ENCODE measurements at places on chromosomes 2 and 18.

DNA sequence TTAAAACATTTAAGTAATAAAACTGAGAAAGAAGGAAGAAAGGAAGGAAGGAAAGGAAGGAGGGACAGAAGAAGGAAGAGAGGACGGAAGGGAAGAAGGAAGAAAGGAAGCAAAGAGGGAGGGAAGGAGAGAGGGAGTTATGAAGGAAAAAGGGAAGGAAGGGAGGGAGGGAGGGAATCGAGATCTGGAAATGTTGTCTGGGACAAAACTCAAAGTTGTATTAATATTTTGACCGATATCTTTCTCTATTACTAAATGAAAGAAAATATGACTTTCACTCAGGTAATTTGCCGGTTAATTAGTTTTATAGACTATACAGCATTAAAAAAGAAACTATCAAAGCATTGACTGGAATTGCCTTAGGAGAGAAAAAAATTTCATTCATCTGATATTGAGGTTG, 44.4 kb downstream of the G6PC2 start:
- no peak for DNase-seq

DNA sequence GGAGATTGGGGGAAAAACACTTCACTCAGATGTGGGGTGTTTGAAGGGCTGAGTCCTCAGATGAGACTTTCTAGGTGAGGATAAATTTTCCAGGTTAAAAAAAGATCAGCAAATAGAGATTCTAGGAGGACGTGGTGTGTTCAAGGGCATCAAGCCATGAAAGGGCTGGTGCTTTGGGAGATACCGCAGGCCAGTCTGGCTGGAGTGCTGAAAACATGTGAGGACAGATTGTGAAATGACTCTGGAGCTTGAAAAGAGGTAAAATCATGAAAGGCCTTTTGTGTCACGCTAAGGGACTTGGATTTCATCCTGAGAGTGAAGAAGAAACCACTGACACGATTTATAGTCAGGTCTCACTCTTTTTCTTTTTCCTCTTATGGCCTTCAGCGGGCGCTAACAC, 320.5 kb downstream of the DPP10 start:
- no peak for DNase-seq

GRCh38 chr2:101942851-101943250, 48.9 kb upstream of the IL1R2 start:
- DNase-seq, result no peak

- no peak for DNase-seq
These were observed 146.0 kb downstream of the RHBDD1 start for GRCh38 chr2:226981791-226982326.

DNA sequence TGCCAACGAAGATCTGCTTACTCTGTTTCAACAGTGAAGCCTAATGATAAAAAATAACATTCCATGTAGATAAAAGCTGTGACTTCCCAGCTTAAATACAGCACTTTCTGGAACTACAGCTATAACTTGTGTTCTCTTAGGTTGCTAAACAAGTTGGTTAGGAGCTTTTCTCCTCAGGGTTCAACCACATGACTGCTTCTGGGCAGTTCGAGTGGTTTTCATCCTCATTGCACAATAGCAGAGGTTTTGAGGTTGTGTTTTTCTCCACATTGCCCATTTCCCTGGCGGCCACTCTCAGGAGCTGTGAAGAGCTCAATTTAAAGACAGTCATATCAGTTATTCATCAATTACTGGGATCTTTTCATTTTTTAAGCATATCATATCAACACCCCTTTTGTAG, 102.2 kb upstream of the CYP1B1 start:
- no peak for DNase-seq

DNA sequence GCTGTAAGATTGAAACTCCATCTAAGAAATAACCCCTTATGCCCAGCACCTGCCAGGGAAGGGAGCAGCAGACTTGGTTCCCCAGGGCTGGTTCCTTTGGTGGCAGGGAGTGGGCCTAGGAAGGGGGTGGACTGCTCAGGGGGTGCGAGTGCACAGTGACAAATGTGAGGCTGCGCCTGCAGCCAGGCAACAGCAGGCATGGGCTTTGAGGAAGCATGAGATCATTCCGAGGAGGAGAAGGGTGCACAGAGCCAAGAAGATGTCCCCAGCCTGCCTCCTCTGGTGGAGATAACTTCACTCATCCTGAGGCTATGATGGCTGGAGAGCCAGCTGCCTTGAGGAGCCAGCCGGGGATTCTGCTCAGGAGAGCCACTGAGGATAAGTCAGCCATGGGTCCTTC, 158.0 kb downstream of the CAPN13 start:
- no peak for DNase-seq

DNA sequence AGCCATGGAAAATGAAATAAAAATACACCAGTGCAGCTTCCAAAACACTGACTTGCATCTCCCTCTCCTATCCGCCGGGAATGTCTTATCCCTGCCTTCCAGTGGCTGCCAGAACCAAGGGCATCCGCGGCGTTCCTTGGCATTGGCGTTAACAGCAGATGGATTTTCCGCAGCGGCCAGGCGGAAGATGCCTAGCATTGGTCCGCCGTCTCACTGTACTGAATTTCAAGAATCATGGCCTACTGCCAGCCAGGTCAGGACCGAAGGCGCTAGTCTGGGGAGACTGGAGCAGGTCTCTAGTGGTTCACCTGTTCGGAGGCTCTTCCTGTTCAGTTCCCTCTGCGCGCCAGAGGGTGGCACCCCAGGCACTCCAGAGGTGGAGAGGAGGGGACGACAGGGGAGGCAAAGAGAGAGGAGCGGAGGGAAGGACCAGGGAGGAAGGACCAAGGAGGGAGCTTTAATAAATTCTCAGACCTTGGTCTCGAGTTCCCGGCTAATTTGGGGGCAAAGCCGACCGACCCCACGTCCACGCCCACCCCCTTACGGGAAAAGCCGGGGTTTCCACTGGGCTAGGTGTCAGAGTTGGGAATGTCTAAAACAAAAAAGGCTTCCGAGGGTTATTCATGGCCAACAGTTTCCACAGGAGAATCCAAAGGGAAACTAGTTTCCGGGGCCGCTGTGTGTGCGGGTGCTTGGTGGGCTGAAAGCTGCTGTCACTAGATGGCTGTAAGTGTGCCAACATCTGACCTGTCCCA, 3.7 kb upstream of the BCL2L11 start:
- peak; percentile 52 for DNase-seq

DNA sequence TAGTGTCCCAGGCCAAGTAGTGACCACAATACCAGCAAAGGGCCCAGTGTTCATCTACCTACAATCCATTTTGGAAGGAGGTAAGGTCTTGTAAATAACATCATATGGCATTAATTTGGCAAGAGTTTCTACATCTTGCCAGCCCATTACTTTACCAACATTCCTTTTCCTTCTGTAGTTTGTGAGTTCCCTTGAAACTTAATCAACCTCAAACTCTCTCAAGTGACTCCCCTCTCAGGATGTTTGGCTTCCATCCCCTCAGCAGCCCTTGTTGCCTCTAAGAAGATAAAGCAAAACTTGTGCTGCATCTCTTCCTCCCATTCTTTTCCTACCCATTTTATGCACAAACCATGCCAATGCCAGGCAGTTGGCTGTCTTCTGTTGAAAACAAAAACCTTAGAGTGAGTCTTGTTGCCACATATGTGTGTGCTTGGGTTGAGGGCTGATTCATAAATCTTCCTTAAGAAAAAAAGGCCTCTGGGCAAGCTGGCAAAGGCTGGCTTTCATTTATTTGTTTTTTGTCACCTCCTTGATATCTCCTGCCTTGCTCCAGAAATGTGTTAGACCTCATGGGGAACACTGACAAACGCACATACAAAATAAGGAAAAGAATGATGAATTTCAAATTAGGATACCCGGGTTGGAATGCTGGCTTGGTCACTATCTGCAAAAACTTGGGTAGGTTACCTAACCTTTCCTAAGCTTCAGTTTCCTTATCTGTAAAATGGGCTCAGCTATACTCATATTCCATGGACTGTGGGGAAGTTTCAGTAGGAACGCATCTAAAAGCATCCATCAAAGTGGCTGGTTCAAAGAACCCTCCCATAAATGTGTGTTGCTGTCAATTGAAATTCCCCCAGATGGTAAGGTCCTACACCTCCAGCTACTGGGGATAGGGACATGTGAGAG, 29.4 kb upstream of the ST3GAL5 start:
- DNase-seq, result no peak

- DNase-seq, result no peak
These were observed 68.4 kb downstream of the KIAA2012 start for GRCh38 chr2:202141329-202141947.

GRCh38 chr18:37252854-37253393, 312.7 kb downstream of the CELF4 start:
- no peak for DNase-seq

GRCh38 chr2:188993247-188993646, 19.1 kb downstream of the COL3A1 start:
- DNase-seq, result no peak
